Eye (tissue), 1 donor: ENCODE measurements at places on chromosomes 3 and 15.

- peak; percentile 9 for DNase-seq
Observed at GRCh38 chr15:90790057-90790456, 72.9 kb downstream of the BLM start.

DNA sequence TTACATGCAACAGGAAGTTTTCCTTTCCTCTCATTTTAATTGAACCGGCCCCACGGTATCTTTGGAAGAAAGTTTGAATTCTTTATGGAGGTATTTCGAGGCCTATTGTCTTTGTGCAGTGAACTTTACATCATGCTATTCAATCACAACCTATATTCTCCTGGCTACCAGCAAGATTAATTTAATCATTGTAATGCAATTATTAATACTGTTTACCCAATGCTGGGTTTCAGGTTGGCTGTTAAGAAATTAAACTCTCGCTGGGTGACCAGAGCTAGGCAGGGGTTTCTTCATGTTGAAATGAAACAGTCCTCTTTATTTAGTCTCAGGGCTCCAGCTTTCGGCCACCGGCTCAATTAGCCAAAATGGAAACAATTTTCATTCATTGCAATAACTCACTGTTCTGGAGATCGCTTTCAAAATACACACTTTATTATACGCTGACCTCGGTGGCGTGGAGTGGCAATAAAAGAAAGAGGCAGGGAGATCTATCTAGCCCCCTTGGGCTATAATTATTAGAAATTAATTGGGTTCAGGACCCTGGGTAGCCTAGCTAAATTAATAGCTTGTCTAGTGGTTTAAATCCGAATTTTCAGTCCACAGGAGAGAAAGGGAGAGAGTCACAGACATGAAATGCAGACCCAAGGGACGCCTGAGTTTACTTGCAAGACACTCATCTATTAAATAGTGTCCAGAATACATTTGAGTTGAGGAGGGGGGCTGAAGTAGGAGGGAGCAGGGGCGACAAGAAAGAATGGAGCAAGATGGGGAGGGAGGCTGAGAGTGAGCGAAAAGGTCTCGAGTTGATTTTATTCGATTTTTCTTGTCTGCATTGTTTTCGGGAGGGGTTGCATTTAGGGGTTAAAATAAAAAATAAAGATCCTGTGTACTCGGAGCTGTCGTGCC is 3.9 kb upstream of the MECOM start:
- DNase-seq: peak; percentile 75

DNA sequence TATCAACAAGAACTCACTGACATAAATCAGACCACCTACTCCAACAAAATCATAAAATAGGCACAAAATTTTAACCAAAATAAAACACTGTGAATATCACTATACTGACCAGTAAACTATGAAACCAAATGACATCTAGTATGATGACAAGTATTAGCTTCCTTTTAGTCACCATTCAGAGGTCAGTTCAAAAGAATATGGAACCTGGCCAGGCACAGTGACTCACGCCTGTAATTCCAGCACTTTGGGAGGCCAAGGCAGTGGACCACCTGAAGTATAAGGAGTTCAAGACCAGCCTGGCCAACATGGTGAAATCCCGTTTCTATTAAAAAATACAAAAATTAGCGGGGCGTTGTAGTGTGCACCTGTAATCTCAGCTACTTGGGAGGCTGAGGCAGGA is 65.8 kb downstream of the SMARCC1 start:
- no peak for DNase-seq

DNA sequence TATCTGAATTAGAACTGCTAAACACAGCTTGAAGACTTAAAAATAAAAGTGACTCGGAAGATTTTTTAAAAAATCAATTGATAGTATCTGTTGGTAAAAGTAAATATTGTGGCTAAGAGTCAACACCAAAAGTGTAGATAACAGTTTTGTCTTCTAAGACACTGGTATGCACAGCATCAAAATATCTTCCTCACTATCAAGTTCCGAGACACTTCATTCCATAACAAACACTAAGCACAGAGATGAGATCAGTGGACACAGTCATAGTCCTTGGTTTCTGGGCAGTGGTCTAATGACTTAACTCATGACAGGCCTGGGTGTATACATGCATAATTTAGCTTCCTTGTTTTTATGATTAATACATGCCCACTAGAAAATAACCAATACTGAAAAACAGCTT is 63.2 kb downstream of the PXYLP1 start:
- no peak for DNase-seq

DNA sequence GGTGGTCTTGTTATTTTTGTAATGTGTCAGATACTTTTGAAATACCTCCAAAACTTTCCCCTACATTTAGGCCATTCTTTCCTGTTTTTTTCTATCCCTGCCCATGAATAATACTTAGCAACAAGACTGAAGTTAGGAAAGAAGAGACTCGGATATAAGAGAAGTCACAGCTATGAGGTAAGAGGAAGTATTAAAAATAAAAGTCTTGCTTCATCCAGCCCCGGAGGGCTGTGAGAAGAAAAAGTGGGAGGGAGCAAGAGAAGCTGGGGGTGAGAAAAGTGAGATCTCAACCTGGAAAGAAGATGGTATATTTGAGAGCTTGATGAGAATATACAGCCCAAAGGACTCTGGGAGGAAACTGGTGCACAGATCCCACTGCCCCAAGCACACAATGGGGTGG is 213.5 kb upstream of the CDIN1 start:
- DNase-seq: no peak

- DNase-seq: no peak
Observed at GRCh38 chr3:56739036-56739435, 56.0 kb upstream of the TASOR start.

DNA sequence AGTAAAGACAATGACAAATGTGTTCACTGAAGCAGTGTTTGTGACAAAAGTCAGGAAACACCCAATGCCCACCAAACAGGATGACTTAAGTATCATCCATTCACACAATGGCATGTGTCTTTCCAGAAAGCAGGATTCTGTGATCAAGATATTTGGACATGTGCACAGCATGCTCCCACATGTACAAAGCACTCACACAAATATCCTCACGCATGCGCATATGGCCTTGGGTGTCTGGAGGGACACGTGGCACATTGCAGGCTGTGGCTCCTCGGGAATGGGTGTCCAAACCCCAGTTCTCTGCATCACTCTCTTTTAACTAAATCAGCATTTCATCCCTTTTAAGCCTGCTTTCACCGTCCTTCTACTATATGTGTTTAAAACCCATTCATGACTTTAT is 130.5 kb downstream of the KLF13 start:
- no peak for DNase-seq

DNA sequence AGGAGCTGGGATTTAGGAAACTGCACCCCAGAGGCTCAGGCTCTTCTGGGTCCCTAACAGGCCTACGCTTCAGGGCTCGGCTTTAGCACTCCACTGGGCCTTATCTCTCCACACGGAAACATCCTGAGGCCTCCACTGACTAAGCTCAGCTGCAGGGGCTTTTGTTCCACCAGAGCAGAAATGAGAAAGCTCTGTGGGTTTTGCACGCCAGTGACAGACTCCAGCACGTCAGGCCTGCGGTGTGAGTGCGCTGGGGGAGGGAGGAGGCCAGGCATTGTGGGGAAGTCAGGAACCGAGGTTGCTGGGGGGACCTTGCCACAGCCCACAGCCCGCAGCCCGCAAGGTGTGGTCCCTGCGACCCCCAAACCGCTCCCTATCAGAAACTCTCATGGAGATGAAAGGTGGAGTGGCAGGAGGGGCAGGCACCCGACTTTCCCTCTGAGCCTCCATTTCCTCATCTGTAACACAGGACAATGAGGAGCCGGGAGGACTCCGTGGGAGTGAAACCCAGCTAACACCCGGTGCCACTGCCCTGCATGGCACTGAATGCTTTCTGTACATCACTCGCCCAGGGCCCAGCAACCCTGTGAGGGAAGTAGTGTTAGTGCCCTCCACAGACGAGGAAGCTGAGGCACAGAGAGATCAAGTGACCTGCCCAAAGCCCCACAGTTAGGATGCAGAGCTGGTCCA is 106.5 kb downstream of the TPRA1 start:
- DNase-seq: no peak

DNA sequence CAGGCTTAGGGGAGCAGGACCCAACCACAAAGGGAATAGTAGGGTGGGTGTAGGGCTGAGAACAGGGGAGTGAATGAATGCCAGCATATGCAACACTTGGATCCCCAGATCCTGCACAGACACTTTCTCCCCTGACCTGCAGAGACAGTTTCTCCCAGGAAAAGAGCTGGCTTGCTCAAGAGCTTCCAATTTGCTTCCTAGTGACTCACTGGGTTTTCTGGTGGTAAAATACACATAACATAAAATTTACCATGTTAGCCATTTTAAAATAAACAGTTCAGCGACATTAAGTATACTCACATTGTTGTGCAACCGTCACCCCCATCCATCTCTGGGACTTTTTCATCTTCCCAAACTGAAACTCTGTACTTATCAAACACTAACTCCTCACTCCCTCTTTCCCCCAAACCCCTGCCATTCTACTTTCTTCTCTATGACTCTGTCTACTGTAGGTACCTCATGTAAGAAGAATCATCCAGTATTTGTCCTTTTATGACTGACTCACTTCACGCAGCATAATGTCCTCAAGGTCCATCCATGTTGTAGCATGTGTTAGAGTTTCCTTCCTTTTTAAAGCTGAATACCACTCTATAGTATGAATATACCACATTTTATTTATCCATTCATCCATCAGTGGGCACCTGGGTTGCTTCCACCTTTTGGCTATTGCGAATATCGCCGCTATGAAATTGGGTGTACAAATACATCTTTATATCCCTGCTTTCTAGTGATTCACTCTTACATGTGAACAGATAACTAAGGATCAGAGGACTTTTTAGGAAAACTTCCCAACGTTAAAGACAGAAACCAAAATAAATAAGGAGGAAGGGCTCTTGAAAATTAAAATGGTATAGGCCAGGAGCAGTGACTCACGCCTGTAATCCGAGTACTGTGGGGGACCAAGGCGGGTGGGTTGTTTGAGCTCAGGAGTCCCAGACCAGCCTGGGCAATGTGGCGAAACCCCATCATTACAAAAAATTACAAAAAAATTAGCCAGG is 95.6 kb upstream of the TJP1 start:
- DNase-seq: no peak

DNA sequence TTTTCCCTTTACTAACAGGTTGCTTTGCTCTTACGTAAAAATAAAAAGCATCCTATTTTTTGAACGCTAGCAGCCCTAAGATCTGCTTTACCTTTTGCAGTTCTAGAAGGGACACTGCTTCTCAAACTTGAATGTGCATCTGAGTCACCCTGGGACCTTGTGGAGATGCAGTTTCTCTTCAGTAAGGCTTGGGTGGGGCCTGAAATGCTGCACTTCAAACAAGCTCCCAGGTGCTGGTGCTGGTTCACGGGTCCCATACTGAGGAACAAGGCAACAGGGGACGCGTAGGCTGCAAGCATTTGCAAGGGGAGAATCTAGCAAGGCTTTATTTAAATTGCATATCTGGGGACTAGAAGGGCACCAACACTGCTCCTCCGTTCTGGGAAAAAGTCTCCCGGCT is 30.0 kb downstream of the MB21D2 start:
- no peak for DNase-seq

DNA sequence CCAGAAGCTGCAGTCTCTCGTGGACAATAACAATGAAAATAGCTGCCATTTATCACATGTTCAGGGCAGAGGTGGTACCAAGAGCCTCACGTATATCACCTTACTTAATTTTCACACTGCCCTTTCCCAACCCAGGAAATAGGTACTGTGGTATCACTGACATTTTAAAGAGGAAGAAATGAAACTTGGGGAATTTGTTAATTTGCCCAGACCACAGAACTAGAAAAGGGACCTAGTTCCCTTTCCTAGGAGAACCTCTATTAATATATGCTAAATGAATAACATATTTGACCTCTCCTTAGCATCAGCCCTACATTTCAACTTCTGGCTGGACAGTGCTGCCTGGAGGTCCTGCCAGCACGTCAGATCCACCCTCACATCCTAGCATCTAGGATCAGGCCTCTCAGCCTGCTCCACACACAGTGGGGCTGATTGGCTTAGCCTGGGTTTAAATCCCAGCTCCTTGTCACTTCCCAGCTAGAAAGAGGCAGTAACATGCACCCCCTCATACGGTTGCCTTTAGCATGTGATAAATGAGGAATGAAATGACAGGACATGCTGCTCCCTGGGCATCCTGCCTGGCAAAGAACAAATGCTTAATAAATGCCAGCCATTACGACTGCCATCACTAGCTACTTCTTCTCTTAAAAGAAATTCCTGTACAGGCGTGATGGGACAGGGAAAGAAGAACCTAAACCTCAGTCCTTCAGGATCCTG is 95.1 kb upstream of the TNFAIP8L3 start:
- DNase-seq: no peak

DNA sequence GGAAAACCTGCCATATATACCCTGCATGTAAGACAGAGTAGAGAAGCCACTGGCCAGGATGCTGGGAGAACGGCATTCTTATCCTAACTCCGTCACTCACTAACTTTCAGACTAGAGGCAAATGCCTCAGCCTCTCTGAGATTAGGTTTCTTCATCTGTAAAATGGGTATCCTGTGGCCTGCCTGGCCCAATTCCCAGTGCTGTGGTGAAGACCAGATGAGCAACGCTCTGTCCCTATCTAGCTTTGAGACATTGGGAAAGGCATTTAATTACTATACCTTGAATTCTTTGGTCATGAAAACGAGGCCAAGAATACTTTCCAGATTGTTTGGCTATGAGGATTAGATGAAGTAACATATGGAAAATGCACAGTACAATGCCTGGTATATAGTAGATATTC is 35.9 kb downstream of the CEMIP start:
- DNase-seq: no peak
